Activated naive CD4-positive, alpha-beta T cell treated with anti-CD3 and anti-CD28 coated beads, Interleukin-2, amount 50 U/mL, for 72 hours (primary cell): ENCODE measurements at places on chromosomes 5 and 9.

DNA sequence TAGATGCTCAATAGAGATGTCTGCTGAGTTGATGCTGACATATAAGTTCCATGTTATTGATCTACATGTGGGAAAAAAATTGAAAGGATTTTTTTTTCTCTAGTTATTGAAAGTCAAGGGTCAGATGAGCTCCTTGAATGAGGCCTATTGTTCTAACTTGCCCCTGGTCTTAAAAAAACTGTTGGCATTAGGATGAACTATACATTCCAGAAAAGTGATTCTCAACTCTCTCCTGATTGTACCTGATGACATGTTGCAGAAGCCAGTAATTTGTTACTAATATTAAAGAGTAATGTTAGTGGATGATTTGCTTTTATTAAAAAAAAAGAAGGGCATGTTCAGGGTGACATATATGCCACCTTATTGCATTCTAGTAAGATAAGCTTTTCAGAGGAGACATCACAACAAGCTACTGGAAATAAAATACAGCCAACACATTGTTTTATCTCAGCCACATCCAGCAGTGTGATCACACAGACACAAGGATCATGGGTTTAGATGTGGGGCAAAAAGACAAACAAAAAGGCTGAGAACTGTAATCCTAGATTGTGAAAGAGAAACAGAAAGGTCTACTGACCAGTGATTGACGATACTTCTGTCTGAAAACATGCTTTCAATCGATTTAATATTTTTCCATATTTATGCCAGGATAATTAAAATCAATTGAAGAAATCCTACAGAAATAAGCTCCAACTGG is 1314.1 kb upstream of the C9orf72 start:
- DNase-seq: no peak

DNA sequence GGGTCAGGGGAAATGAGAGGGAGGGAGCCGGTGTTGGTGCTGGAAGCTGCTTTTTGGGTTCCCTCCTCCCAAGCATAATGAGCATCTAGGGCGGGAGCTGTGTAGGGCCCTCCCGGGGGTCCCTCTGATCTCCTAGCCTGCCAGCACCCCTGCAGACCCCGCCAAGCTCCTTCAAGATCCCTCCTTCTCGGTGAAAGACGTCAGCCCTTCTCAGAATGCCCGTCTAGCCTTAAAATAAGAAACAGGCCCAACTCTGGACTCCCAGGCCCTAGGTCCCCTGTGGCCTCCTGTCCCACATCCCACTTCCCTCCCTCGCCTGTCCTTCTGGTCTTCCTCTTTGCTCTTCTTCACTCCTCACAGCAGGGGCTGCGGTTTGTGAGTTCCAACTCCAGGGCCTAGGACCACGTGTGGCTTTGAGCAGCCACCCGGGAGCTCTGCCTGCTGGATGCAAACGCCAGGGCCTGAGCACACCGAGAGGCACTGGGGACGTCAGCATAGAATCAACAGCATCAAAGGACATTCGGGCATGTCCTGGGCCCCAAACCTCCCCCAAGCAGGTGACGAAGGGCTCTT is 8.8 kb upstream of the SCGB3A1 start:
- no peak for DNase-seq

DNA sequence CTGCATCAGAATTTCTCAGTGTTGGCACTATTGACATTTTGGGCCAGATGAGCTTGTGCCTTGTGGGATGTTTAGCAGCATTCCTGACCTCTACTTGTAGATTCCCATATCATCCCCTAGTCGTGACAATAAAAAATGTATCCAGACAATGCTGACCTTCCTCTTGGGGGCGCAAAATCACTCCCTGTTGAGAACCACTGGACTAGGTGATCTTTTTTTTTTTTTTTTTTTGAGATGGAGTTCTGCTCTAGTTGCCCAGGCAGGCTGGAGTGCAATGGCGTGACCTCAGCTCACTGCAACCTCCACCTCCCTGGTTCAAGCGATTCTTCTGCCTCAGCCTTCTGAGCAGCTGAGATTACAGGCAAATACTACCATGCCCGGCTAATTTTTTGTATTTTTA is 22.6 kb downstream of the STXBP1 start:
- DNase-seq: no peak

GRCh38 chr5:135239453-135240282 is 159.4 kb downstream of the MACROH2A1 start:
- DNase-seq: peak; percentile 47

GRCh38 chr5:131338051-131338453 is 74.2 kb downstream of the CDC42SE2 start:
- DNase-seq: no peak

DNA sequence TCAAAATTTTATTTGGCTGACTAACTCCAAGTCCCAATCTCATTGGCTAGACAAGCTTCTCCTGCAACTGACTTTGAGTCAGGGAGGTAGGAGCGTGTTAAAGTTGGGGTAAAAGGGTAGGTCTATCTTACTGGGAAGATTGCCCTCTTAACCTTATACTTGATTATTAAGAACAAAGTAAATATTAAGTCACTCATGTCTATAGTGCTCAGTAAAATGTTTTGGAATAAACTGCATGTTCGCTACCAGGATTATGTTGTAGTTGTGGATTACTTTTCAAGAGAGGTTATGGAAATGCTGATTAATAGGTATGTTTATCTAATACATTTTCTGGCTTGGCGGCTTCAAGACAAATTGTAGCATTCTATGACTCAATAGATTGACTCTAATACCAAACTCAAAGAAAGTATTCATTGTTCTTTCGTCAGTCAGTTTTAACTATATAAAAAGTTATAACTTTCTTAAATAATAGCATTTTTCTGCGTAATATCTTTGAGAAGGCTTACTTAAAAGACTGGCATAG is 539.1 kb downstream of the PSAT1 start:
- DNase-seq: no peak
